ENCODE measurements at places on chromosomes 3 and 15.
A peak's percentile ranks its signal among the peaks of the same experiment; 100 is the strongest.

DNA sequence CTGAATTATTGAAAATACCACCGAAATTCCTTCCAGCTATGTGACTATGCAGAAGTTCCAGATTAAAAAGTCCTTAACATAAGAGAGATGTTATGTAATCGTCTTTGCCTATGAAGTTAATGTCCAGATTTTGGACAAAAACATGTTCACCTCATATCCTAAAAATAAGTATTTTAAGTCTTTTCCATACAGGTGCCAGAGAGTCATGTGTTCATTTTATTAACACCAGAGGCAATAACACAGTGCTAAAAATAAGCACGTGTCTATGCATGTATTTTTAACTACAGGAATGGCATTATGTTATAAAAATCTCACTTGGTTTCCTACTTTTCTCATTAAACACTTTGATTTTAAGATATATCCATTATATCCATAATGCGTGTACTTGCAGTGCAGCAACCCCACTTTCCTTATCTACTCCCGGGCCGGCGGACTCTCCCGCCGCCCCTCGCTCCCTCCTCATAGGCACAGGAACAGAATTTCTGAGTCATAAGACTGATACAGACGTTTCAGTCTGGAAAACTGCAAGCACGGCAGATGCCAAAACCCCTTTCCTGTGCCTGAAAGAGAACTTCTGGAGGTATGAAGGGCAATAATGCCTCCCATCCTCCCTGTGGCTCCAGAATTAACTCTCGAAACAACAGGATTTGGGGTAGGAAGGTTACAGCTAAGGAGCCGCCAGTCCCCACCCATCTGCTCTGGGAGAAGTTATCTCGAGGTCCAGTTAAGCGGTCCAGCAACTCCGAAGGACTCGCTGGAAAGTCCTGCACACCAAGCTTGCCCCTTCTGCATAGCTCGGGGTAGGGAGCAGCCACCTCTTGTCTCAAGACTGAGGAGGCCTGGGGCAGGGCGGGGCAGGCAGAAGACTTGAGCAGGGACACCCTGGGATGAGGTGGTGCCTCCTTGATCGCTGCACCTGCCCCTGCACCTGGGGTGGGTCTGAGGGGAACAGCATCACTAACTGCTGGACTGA, 22.3 kb upstream of the PSTPIP1 start:
- DNase-seq: no peak

DNA sequence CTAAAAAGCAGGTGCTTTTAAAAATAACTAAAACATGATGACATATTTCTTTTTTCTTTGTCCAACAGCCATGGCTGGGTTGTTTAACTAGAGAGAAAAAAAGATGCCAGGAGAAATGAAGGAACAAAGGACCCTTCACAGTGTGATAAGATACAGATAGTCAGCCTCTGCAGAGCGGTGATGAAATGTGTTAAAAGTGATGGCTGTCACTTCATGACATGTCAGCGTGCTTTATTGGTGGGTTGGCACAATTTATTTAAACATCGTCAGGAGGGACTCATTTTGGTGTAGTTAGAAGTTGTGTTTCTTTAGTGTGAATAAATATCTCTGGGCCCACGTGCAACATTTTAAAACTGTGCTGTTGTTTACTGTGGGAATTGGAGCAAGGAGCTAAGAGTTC, 887.4 kb upstream of the CFAP20DC start:
- DNase-seq: no peak

DNA sequence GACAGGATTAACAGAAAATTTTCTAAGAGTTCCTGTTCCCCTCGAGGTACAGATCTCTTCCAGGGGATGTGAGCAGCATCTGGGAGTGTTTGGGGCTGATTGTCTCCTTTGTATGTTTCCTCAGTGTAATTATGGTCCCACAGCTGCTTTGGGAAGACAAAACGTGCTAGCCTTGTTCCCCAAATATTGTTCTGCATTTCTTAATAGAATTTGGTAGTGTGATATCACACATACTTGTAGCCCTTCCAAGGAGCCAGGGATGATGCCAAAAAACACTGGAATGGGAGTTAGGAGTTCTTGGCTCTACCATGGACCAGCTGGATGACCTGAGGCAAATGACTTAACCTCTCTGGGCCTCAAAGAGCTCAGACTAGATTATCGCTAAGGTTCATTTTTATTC, 19.0 kb upstream of the AGBL1 start:
- no peak for DNase-seq

GRCh38 chr3:57729334-57730045, 26.6 kb upstream of the SLMAP start:
- no peak for DNase-seq

DNA sequence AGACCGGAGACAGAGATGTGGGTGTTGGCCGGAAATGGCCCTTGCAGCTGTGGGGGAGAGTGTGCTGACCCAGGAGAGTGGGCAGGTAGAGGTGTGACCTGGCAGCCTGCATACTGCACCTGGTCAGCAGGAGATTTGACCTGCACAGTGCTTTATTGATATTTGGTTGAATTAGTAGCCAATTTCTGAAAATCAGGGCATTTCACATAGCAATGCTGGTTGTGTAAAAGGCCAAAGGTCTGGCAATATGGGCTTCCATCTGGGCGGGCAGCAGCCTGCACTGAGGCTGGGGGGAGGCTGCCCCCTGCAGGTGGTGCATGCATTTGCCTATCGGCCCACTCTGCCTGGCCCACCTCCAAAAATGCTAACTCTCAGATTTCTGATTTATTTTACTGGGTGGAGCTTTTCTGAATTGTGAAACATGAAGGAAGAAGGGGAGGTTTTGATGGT, 9.4 kb upstream of the MGLL start:
- peak; percentile 78 for DNase-seq

Measured in liver (tissue), 10 donors.